ENCODE measurements at places on chromosomes 2 and 18.
A peak's percentile ranks its signal among the peaks of the same experiment; 100 is the strongest.

DNA sequence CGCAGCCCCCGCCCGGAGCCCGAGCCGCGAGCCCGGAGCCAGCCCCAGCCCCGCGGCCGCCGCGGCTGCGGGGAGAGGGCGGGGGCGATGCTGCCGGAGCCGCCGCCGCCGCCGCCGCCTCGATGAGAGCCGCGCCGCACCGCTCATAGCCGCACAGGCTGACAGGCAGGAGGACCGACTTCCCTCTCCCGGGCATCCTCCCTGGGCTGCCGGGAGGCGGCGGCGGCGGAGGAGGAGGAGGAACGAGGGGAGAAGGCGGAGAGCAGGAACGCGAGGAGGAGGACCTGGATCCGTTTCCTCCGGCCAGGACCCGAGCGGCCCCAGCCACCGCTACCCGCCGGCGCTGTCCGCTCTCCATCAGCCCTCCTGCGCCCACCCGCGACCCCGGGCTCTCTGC, 370 bp downstream of the KLHL29 start:
- DNase-seq: no peak

- DNase-seq: peak; percentile 20
Observed at GRCh38 chr18:60987963-60988362, 345.3 kb upstream of the CDH20 start.

GRCh38 chr2:10814571-10815331, 2.2 kb upstream of the PDIA6 start:
- no peak for DNase-seq

DNA sequence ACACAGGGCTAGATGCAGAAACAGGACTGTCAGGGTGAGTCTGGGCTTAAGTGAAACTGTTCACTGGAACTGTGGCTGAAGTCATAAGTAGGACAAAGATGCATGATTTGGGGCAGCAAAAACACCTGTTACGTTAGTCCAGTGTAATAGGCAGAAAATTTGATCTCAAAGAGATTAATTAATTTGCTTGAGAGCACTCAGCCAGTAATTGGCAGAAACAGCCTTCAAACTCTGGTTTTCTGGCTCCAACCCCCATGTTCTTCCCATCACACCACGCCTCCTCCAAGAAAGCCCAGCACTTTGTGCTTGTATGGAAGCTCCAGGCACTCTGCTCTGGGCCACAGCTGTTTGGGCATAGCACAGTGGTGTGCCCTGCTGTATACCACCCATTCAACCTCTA, 54.0 kb downstream of the CNTNAP5 start:
- no peak for DNase-seq

GRCh38 chr2:109419960-109420370, 193.8 kb downstream of the SEPTIN10 start:
- DNase-seq: no peak

DNA sequence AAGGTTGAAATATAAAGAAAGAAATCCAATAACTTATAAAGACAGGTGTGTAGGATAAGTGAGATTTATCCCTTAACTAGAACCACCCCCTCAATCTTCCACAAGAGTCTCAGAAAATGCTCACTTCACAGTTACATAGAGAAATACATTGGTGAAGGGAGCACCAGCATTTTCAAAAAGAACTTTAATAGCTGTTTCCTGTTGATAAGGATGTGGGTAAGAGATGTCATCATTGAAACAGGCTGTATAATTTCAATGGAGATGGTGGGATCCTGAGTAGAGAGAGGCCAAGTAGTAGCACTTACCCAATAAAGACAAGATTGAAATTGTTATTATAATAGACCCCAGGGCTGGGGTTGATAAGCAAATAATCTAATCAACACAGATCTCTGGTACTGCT, 162.2 kb upstream of the TACR1 start:
- DNase-seq: no peak

GRCh38 chr2:68911709-68912108, 40.5 kb upstream of the BMP10 start:
- DNase-seq: no peak

DNA sequence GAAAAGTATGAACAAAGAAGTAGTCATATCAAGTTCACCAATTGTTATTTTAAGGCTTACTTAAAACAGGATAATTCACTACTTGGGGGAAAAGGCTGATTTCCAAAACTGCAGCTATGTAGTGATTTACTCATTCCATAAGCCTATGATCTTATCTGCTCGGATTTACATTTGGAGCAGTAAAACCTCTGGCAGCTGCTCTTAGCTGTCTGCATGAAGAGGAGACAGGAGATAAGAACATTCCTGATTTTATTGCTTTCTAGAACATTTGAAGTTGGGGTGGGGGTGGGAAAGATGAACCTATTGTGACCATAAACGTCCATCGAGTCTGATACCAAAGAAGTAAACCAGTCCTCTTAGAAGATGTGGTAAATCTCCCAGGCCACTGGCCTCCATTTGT, 120.9 kb downstream of the MMADHC start:
- DNase-seq: no peak

GRCh38 chr2:211203986-211204385, 647.6 kb downstream of the CPS1 start:
- no peak for DNase-seq

All from fibroblast of mammary gland (primary cell).